KG1 (cell line): ENCODE measurements at places on chromosomes 2 and 18.

- no peak for DNase-seq
Measured at GRCh38 chr2:120508567-120509041, 162.7 kb downstream of the INHBB start.

DNA sequence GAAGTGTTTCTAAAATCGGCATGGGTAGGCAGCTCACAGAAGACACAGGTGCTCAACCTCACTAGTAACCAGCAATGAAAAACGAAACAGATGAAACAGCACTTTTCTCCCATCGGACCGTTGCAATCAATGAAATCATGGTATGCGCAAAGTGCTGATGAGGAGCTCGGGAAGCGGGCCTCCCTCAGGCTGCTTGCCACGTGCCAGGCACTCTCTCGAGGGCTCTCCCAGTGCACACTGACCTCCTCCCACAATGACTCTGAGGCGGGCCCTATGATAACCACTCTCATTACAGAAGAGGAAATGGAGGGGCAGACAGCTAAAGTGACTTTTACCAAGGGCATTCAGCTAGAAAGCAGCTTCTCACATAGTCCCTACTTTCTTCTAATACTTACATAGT is 3.8 kb upstream of the ANKRD23 start:
- DNase-seq: no peak

GRCh38 chr2:68739595-68740399 is 5.2 kb downstream of the ARHGAP25 start:
- peak; percentile 14 for DNase-seq

GRCh38 chr2:222835143-222835822 is 25.6 kb upstream of the ACSL3 start:
- DNase-seq: no peak

GRCh38 chr2:152254486-152254885 is 78.9 kb upstream of the STAM2 start:
- DNase-seq: no peak

GRCh38 chr2:10412380-10412779 is 35.7 kb downstream of the ODC1 start:
- DNase-seq: no peak

GRCh38 chr2:239546541-239546940 is 145.7 kb upstream of the HDAC4 start:
- no peak for DNase-seq

DNA sequence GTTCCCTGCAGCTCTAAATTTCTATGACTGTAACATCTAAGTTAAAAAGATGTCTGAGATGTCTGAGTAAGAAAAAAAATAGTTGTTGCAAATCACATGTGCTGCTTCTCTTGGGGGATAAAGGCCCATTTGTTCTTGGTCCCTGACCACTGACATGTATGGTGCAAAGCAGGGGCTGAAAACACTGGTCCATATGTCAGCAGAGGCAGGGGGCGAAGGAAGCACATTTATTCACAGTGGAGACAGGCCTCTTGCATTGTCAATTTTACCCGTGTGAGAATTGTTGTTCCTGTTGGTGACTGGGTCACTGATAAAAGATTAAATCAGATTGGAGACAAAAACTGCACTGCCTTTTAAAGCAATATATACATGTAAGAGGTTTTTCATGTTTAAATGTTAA is 38.8 kb downstream of the PRKCE start:
- no peak for DNase-seq

DNA sequence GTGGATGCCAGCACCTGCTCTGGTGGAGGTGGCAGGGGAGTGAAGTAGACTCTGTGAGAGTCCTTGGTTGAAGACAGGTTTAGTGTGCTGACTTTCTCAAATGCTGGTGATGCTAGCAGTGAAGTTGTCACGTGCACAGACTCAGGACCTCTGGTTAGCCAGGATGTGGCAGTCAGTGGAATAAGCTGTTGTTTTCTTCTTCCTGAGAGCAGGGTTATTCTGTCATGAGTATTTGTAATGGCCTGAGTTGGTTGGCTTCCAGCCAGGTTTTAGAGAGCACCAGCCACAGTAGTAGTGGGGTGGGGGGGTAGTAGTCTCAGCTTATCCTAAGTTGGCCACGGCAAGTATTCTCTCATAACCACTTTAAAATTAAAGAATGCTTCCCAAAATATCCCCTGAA is 238.5 kb upstream of the FBXO11 start:
- DNase-seq: no peak

DNA sequence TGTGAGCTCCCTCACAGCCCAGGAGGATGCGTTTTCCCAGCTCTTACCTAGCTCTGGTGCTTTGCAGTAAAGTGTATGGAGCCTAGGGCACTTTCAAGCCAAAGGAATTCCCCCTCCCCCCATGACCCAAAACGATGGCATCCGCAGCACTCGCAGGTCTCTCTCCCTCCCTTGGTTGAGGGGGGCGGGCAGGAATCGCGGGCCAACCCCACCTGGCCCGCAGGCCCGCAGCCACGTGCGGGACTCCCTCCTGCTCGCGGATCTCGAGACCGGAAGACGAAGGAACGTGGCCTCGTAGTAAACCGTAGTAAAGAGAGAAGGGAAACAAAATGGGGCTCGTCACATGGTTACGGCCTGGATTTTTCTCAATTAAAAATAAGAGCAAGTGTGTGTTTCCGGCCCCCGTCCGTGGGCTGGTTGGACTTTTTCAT is 8.5 kb downstream of the IRS1 start:
- no peak for DNase-seq

DNA sequence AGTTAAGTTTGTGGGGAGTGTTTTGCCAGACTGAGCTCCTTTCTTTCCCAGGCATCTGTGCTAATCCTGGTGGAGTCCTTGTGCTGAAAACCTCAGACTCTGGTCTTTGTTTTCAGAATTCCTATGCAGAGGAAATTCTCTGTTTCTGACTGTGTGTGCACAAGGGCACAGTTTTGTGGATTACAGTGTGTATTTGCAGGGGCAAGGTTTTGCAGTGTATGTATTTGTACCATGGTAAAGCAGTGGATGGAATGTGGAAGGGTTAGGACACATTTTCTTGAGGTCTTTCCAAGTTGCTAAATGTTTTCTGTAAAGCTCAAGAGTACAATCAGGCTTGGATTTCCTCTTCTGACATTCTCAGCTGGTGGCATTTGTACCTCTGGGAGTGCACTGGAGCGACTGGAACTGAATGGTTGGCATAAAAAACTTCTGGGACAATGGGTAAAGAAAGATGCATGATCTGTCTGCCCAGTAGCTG is 139.5 kb upstream of the RND3 start:
- no peak for DNase-seq

DNA sequence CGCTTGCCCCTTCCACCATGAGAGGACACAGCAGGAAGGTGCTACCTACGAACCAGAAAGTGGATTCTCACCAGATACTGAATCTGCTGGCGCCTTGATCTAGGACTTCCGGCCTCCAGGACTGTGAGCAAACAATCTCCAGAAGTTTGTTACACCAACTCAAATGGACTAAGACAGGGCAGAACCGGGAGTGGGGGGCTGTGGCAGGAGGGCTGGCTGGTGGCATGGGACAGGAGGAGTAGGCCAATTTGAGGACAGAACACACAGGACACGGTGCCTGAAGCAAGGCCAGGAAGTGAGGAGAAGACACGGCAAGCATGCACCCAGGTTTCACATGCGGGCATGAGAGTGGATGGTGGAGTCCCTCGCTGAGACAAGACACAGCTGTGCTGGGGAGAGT is 40.1 kb downstream of the CRACDL start:
- no peak for DNase-seq

DNA sequence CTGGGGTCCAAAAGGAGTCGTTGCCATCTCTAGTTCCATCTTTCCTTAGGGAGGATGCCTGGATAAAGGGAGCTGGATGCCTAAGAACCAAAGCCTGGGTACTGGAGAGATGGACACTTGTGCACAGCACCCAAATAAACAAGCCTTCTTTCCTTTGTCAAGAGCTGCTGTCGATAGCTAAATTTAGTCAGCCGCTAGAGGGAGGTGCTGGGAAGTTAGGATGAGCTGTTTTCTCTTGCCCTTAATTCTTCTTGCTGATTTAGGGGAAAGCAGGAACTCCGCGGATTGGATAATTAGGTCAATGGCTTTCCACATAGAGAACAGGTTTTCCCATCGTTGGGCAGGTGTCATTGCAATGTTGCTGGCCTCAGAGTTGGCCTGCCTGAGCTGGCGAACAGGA is 30.9 kb upstream of the SERPINB12 start:
- DNase-seq: no peak

GRCh38 chr2:22855761-22856184 is 529.2 kb upstream of the KLHL29 start:
- no peak for DNase-seq

GRCh38 chr18:60247103-60247502 is 125.5 kb downstream of the MC4R start:
- no peak for DNase-seq

GRCh38 chr18:32961538-32961937 is 188.7 kb upstream of the KLHL14 start:
- DNase-seq: no peak

DNA sequence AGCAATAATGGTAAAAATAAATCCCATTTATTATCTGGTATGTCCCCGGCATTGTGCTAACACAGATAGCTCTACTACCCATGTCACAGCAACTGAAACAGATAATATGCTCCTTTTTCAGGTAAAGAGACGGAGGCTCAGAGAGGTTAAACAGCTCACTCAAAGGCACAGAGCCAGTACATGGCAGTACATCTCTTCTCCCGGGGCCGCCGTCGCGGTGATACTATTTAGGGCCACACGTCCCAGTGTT is 693 bp upstream of the PDK1 start:
- no peak for DNase-seq

GRCh38 chr2:62038975-62039771 is 133.7 kb downstream of the COMMD1 start:
- peak; percentile 65 for DNase-seq

- no peak for DNase-seq
Measured at GRCh38 chr18:32910694-32911296, 138.0 kb upstream of the KLHL14 start.

- no peak for DNase-seq
Measured at GRCh38 chr2:239298116-239298804, 102.6 kb downstream of the HDAC4 start.

DNA sequence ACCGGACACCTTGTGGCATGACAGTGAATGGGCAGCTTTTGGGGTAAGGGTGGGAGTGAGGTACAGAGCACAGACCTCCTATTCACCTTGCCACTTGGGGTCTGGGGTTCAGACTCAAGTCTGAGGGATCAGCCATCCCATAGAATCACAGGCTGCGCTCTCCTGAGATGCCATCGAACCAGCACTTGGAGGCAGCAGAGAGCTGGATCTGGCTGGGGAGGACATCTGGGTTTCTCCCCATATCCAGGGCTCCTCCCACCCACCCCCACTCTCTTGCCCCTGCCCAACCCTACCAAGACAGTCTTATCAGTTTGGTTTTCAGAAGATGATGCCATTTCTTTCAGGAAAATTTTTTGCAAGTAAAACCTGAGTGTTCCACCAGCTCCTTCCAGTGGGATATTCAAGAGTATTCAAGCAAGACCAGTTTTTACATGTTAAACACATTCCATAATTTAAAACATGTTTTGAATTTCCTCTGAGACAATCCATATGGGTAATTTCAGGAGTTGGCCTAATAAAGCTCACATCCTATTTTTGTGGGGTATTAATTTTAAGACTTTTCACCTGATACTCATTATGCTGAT is 29.2 kb upstream of the TEX44 start:
- DNase-seq: no peak

DNA sequence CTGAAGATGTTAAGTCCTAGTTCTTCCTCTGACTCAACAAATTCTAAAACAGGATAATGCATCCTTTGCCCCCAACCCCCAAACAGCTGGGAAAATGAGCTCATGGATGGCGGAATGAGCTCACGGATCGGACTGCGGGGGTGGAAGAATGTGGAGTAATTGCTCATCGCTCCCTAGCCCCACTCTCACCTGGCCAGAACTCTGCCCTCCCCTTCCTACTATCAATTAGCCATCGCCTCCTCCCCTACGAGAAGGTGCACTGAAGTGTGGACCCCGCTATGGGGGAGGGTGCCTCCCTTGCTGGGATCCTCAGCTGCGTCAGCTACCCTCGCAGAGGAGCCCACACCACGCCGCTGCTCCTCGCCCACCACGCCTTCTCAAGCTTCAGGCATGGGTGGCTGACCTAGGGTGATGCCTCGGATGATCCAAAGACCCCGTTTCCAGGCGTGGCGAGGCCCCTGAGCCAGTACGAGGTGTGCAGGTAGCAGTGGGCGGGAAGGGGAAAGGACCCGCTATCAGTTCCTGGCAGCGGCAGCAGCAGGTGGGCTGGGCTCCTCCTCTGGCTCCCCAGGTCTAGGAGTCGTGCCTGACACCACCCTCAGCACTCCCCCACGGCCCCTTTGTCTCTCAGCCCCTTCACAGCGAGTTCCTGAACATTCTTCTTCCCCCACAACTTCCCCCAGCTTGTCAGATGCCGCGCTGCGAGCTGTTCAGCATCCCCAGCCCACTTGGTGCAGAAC is 82.1 kb upstream of the POMC start:
- no peak for DNase-seq

- no peak for DNase-seq
Measured at GRCh38 chr2:46645681-46646162, 166.4 kb downstream of the TMEM247 start.

DNA sequence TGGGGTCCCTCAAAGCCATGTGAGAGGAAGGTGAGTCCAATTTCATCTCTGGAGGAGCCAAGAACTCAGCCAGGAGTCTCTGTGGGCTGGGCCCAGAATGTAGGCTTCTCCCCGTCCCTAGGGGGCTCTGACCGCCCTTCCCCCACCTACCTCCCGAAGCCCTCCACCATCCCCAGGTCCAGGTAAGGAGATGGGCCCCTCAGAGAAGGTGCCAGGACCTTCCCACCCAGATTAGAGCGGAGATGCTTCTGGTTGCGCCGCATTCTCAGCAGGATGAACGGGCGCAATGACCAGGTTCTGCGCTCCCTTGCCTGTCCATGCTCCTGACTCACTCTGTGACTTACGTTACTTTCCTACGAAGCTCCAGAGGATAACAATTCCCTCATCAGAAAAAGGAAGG is 23.0 kb downstream of the ST8SIA5 start:
- DNase-seq: no peak

DNA sequence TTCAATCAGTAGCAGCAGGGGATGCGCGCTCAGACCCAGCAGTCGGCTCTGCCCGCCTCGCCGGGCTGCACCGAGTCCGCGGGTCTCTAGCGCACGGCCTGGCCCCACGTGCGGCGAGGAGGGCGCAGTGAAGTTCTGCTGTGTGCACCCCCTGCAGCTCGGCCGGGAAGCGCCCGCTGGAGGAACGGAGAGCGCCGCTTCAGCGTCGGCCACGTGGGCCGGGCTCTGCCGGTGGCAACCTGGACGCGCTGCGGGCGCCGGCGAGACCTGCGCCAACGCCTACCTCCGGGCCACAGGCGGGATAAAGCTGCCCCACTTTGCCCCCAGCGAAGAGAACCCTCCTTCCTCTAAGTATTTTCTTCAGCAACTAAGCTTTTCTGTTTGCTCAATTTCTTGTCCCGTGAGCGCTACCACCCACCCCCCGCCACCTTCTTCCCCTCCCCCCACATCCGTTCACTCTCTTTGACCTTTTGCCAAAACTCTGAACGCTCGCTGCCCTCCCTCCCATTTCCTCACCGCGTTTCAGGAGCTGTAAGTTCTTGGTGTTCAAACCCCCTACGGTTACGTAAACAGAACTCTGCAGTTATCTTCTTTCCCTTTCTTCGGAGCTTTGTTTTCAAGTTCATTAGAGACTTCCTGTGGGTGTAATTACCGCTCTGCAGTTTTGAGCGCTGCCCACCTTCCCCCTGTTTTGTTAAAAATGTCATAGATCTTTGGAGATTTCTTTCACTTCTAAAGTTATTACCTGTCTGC is 42.6 kb upstream of the EDAR start:
- DNase-seq: peak; percentile 92
